Islet precursor cell (in vitro differentiated cells): ENCODE measurements at places on chromosomes 6 and 20.

- no peak for DNase-seq
Observed at GRCh38 chr20:36737183-36737499, 8.7 kb downstream of the NDRG3 start.

GRCh38 chr6:148926478-148926877 is 179.6 kb downstream of the UST start:
- no peak for DNase-seq

- DNase-seq: no peak
Observed at GRCh38 chr20:46118481-46119020, 437 bp downstream of the CD40 start.

- no peak for DNase-seq
Observed at GRCh38 chr20:38770546-38770945, 22.3 kb downstream of the ACTR5 start.

DNA sequence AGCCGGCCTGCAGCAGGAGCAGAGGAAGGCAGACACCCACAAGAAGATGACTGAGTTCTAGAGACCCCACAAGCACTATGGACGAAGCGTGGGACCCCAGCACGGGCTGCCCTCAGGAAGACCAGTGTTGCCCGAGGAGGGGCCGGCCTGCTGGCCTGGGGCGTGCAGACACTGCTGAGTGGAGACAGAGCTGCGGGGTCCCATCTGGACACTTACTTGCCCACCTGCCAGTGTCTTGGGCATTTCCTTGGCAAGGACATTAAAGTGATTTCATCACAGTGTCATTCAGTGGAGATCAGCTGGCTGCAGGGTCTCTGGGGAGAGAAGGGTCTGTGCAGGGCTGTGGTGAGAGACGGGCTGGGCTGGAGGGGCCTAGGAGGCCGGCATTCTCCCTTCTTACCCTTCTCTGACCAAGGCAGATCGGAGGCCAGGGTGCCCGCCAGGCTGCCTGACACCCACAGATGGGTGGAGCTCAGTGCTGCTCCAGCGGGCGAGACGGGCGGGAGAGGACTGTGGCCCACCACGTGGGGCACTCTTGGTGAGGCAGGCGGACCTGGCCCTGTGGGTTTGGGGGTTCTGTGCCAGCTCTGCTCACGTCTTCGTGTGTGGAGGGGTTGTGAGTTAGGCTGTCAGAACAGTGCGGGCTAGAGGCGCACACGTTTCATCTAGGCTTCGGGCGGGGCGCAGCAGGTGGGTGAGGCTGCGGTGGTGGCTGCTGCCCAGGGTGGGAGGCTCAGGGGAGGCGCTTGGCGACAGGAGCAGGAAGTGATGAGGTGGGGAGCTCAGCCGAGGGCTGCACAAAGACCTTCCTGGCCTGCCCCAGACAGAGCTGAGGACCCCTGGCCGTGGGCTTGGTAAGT is at the start of gene LIME1:
TSS of gene LIME1 (plus strand) at position 806 of the 860 bp plus-strand sequence. CDS start 886 bp downstream, outside the sequence.
- no peak for DNase-seq

- DNase-seq: no peak
Observed at GRCh38 chr20:47741669-47742608, 43.3 kb downstream of the SULF2 start.

DNA sequence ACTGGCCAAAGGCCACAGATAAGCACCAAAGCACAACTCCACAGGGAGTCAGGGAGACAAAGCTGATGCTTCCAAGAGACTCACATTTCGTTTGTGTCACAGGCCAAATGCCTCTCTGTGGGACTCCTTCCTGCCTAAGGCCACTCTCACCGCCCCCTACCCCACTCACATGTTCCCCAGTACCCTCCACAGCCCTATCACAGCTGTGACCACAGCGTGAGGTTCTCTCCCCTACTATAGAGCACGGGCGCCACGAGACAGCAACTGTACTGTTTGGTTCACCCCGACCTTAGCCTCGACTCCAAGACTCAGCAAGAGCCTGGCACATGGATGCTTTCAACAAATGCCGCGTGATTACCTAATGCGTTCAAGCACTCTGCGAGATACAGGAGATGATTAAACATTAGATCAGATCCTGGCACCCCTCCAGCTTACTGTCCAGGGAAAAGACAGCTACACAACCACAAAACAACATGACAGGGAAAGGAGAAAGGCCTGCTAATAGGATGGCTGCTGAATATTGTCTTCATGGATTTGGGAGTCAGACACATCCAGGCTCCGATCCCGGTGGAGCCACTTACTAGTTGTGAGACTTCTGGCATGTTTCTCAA is 105.5 kb downstream of the AGPAT4 start:
- no peak for DNase-seq

DNA sequence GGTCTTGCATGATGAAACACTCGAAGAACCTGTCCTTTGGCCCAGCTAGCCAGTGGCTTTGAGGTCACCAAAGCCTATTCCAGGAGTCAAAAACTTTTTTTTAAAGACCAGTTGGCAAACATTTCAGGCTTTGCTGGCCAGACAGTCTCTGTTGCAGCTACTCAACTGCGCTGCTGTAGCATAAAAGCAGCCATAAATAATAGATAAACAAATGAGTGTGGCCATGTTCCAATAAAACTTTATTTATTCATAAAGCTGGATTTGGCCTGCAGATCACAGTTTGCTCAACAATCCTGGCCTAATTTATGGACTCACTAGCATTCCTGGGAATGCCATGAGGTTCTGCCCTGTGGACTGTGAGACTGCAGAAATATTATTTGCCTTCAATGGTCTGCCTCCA is 68.8 kb upstream of the LTV1 start:
- no peak for DNase-seq

DNA sequence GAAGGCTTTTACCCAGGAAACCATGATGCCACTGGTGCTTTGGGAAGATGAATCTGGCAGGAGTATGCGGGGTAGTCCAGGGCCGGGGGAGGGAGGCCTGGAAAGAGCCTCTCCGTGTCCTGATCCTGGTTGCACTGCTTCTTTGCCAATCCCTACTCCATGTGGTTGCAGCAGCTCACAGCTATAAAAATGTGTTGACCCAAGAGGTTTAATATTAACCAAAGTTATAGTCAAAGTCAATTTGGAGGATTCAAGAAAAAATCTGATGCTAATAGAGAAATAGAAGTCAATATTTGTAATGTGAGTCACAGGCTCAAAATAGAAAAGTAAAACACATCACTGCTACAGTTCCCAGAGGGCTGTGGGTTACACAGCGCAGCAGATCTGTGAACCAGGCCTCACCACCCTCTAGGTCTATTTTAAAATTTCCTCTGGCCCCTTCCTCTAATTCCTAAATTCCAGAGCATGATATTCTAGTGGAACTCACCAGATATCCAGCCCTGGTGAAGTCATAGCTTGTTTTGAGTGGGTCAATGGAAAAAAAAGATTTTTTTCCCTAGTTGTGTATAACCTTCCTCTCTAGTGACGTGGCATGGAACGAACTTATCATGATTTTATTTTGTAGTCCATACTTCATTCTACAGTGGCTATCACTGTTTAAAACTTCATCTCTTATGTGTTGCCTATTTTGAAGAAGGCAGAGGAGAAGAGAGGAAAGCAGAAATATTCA is 63.2 kb upstream of the BMP2 start:
- no peak for DNase-seq

- no peak for DNase-seq
Observed at GRCh38 chr20:5734602-5735001, 15.6 kb upstream of the SHLD1 start.

GRCh38 chr6:37368961-37369320 is 15.2 kb downstream of the RNF8 start:
- no peak for DNase-seq

DNA sequence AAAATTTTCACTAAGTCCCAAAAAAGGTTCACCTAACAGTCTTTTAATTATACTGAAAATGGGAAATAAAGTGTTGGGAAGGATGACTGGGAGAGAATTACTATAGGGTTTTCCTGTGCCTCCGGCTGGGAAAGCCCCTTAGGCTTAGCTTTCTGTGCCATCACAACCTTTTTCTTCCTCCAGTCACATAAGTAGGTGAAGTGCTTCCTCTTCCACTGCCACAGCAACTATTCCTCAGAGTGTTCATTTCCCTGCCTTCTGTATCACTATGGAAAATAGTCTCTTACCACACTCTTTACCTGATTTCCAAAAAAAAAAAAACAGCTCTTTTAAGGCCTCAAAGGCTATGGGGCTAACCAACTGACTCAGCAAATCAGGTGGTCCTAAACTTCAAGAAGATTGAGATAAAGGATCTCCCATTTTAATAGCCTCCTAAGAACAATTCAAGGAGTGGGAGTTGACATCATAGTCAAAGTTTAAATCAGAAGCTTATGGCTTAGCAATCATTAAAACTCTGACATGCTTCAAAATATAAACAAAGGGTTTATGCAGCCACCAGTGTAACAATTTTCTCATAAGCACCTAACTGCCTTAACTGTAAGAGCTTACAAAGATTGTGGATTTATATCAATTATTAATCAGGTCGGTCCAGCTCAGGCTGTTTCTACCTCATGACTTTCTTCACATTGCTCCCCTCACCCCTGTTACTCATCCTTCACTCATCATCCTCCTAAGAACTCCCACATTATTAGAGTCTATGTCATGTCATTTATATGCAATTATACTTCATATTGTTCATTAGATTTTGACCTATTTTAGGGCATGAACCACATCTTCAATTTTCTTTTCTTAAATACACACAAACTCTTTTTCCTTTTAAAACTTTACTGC is 95.3 kb downstream of the RNGTT start:
- DNase-seq: no peak

GRCh38 chr20:62580052-62580451 is 62.3 kb upstream of the SLCO4A1 start:
- DNase-seq: no peak

GRCh38 chr20:50930139-50930975 is 880 bp downstream of the ADNP start:
- no peak for DNase-seq

- DNase-seq: no peak
Observed at GRCh38 chr20:47862574-47863240, 77.4 kb upstream of the SULF2 start.

DNA sequence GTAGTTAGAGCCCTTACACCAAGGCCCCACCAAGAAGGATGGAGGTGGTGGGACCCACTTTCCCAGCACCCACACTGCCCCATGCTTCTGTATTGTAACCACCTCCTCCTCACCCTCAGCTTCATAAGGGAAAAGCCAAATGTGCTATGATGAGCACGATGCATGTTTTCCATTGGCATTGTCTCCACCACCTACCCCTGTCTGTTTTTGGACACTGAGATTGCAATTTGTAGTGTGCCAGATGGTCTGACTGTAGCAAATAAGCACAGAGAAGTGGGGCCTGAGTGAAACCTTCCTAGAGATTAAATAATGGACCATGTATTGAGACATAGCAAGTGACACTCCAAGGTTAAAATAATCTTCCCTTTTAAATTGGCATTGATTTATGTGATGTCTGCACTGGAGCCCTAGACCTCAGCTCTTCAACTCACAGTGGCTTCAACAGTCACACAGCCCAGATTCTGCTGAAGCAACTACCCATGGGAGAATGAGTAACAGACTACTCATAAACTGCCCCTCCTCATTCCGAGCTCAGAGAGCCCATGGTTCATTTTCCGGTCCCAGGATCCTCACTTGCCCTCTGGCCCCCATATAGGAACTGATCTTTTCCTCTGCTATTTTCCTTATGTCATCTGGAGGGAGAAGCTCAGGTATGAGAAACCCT is 177.9 kb downstream of the COL9A1 start:
- DNase-seq: no peak

DNA sequence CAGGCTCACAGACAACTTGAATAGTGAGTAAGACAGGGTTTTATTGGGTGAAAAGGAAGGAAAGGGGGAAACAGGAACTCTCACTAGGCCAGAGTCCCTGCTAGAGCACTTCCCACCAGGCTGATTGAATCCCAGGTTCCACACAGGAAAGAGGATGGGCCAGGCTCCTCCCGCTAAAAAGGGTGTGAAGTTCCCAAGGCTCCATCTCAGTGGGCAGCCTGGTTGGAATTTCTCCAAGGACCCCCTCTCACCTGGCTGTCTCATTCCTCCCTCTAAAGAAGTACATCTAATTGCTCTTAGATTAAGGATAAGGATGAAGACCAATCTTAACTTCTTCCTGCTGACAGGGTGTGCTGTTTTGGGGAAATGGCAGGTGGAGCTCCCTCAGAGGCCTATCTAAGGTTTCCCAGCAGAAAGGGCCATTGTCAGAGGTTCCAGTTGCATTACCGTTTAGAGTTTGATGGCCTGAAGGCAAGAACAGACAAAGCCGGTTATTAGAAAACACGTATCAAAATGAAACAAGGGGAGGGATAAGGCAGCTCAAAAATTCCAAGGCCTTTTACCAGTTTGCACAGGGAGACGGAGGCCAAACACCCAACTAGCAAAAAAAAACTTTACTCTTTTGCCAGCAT is 21.5 kb downstream of the COL19A1 start:
- peak; percentile 64 for DNase-seq

GRCh38 chr6:33616913-33617312 is 4.2 kb upstream of the ITPR3 start:
- DNase-seq: no peak

- DNase-seq: peak; percentile 89
Observed at GRCh38 chr6:15922510-15923250, 206.2 kb upstream of the MYLIP start.

- DNase-seq: no peak
Observed at GRCh38 chr6:2706558-2706957, 44.2 kb downstream of the MYLK4 start.

DNA sequence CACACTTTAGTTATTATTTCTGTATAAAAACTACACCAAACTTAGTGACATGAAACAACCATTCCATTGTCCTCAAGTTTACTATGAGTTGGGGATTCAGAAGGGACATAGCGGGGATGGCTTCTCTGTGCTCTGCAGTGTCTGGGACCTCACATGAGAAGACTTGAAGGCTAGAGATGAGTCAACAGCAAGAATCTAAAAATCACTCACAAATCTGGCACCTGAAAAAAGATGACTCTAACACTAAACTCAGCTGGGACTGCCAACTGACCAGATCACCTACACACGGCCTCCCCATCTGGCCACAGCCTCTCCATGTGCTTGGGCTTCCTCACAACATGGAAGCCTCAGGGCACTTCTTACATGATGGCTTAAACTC is 63.0 kb upstream of the EYA2 start:
- DNase-seq: no peak

- peak; percentile 91 for DNase-seq
Observed at GRCh38 chr6:112281821-112282615, 27.7 kb upstream of the LAMA4 start.

GRCh38 chr6:91132461-91132860 is 545.6 kb upstream of the MAP3K7 start:
- DNase-seq: peak; percentile 72

GRCh38 chr6:113959235-113959634 is 11.7 kb downstream of the HDAC2 start:
- no peak for DNase-seq

- DNase-seq: no peak
Observed at GRCh38 chr6:142952614-142953013, 7.6 kb upstream of the HIVEP2 start.
